IPS DF 19.7 (cell line): ENCODE measurements at places on chromosomes 16 and 17.

GRCh38 chr17:28948342-28948741, 3.0 kb downstream of the PHF12 start:
- DNase-seq: no peak

GRCh38 chr16:55051571-55052347, 121.1 kb downstream of the IRX5 start:
- no peak for DNase-seq

GRCh38 chr17:33786478-33786877, 468.6 kb upstream of the CCL2 start:
- DNase-seq: no peak

GRCh38 chr16:83906683-83907082, 7.8 kb downstream of the MLYCD start:
- DNase-seq: no peak

DNA sequence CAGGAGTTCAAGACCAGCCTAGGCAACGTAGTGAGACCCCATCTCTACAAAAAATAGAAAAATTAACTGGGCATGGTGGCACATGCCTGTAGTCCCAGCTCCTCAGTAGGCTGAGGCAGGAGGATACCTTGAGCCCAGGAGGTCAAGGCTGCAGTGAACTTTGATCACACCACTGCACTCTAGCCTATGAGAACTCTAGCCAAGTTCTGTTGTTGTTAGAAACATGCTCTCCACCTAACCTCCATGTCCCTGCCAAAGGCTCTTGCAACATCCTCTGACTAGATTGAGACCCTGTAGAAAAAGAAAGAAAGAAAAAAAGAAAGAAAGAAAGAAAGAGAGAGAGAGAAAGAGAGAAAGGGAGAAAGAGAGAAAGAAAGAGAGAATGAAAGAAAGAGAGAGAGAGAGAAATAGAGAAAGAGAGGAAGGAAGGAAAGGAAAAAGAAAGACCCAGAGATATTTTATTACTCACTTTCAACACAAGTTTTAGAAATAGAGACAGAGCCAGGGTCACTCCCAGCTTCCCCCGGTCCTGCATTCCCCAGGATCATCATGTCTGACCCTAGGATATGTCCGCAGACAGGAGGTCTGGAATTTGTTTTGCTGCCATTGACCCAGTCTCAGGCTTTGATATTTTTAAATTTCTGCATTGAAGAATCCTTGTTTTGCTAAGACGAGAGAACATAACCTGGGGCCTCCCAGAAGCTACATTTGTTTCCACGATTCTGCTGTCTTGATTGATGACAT, 376.5 kb upstream of the CDH5 start:
- no peak for DNase-seq

DNA sequence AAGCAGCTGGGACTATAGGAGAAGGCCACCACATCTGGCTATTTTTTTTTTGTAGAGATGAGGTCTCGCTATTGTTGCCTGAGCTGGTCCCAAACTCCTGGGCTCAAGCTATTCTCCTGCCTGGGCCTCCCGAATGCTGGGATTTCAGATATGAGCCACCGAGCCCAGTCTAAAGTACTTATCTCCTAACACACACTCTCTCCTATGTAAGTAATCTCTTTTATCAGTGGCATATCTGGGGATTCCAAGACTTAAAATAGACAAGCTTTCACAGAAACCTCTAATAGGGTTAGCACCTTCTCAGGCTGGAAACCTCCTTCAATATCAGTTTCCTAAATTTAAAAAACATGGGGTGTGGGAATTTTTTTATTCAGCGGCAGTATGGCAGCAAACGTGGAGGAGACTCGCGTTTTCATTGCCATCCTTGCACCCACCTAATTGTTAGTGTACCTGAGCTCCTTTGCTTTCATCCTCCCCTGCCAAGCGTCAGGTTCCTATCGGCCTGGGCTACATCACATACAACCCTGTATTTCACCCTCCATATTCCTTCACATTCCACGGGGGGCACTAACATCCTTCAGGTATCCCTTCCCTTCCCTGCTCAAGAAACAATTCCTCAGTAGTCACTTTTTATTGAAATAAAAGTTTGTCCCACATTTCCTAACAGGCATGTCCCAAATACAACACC, 1.1 kb downstream of the EZH1 start:
- no peak for DNase-seq

GRCh38 chr16:78503602-78504001, 404.1 kb downstream of the WWOX start:
- no peak for DNase-seq

GRCh38 chr17:58367461-58367860, 15.5 kb upstream of the SUPT4H1 start:
- no peak for DNase-seq

GRCh38 chr17:40522250-40522960, 21.0 kb upstream of the TNS4 start:
- no peak for DNase-seq

DNA sequence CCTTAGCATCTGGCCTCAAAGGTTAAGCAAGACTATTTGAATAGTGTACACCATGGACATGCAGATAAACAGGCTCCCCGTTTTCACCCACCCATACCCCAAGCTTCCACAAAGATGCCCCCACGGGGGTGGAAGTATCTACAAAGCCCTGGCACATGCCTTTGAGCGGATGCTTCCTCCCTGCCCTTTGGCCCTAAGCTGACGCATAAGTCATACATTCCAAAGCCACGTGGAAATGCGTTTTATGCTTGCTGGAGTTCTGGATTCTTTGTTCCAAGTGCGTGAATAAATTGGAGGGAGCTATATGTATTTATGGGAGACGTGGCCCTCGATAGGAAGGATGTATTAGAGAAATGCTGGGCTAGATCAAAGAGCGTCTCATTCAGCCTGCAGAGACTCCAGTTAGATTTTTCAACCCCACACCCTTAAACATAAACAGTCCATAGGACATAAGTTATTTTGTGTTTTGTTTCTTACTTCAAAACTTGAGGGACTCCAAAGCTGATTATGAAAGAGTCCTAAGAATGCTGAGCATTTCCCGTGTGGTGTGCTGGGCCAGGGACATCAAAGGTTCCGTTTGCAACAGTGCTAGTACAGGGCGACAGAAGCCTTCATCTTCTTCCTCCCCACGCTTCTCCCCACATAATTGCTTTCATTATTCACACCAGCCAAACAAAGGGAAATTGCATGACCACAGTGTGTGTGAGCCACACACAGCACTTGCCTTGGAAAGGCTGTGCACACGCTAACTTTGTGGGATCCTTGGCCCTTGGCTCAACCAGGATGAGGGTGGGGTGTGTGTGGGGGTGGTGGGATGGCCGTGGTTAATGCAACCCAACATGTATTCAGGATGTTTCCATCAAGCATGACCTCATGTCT, 73.6 kb downstream of the WIPI1 start:
- no peak for DNase-seq

GRCh38 chr16:31077592-31078396, 3.6 kb downstream of the ZNF646 start:
- DNase-seq: no peak

- DNase-seq: no peak
These were observed 29.8 kb downstream of the WSB1 start for GRCh38 chr17:27323538-27324215.

DNA sequence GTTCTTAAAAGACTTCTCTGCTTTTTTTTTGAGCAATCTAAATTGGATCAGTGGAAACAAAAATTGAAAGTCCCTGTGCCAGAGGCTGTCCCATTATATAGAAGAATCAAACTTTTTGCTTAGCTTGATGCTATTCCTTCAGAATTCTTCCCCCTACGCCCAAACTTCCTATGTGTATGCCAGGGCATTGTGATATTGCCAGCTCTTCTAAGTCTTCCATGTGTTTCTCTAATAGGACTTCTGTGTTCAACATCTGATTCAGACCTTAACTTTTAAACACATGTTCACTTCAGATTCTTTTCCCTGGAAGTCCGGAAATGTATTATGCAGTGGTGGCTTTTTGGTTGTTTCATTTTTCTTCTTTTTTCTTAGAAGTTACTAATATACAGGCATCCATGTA, 18.7 kb downstream of the PTRH2 start:
- DNase-seq: no peak
